HFFc6 (cell line): ENCODE measurements at places on chromosomes 11 and 22. TPM values are rescaled to one million over a fixed set of nuclear protein-coding genes. Genes with fewer than 3 reads are reported as not detected.

DNA sequence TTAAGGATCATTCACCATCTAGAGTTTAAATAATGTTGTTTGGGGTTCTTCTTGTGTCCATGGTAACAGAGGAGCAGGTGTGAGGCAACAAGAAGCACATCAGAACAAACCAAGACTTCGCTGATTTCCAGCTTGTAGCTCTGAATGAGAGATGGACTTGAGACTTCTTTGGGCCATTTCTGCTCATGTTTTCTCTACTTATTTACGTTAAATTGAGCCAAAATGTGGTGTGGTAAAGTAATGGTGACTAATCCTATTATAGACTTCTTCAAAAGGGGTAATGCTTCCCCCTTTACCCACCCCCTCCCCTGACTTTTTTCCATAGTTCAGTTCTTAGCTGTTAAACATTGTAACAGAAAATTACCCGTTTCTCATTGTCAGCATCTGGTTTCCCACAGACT is 65.2 kb downstream of the CSTPP1 start:
- no peak for DNase-seq

DNA sequence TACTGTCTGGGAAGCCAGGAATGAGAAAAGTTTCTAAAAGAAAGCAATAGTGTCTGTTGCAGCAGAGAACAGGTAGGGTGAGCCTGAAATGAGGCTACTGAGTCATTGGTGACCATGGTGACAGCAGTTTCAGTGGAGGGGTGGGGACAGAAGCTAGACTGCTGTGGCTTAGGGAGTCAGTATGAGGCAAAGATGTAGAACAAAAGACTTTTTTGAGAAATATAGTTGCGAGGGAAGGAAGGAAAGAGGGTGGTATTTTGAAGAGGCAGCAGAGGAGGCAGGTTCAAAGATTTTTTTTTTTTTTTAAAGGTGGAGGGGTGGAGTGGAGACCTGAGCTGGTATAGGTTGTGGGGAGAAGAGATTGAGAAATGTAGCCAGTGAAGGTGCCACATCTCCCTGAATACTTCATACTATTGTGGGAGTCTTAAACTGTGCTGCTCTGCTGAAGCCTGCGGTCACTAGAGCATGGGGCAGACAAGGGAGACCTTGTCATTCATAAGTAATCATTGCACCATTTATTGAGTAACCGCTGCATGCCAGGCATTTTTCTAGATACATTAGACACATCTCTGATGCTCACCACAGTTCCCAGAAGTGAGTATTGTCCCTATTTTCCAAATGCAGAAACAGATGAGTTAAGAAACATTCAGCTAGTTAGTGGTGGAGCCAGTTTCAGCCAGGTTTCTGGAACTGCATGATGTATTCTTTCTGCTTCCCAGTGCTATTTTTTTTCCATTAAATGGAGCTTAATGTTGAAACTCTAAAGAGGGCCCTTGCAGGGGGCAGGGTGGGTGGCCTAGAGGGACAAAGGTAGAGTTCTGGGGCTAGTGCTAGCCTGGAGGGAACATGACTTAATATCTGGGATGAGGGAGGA is 49.9 kb downstream of the STIM1 start:
- peak; percentile 51 for DNase-seq

- DNase-seq: no peak
Measured at GRCh38 chr11:128734103-128734831, 40.4 kb downstream of the FLI1 start.

- DNase-seq: no peak
Measured at GRCh38 chr11:1072821-1073231, 1.8 kb upstream of the MUC2 start.

DNA sequence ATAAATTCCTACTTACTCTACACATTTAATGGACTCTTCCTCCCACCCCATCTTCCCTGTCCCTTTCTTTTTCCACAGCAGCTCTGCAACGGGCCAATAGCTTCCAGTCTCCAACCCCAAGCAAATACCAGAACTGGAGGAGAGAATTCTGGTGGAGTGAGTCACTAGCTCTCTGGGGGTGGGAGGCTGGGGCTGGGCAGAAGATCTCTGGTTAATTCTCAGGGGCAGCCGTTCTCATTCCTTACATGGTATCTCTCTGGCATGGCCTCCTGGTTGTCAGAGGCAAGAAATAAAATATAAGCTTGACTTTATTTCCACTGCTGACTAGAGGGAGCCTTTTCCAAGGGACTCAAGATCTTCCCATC is 90.4 kb upstream of the PARVA start:
- peak; percentile 93 for DNase-seq

DNA sequence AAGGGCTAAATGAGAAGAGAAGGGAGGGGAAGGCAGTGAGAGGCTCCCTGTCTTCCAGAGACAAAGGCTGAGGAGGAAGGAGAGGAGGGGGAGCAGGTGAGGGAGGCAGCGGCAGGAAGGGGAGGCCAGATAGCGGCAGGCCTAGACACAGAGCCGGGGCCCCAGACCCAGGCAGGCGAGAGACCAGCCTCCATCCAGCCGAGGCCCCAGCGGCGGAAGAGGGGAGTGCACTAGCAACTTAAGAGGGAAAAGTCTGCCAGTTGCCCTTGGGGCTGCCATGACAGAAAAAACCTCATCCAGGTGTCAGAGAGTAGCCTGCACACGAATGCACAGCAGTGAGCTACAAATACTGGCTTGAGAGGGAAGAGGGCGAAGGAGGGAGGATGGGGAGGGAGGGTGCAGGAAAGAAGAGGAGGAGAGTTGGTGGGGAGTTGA is 46.7 kb downstream of the IGLL1 start:
- no peak for DNase-seq

- no peak for DNase-seq
Measured at GRCh38 chr11:33559567-33559966, 141.1 kb downstream of the C11orf91 start.

- DNase-seq: no peak
Measured at GRCh38 chr22:40484906-40485669, 114.7 kb downstream of the SGSM3 start.

GRCh38 chr11:93515441-93516025 is 27.7 kb downstream of the SMCO4 start:
- DNase-seq: no peak

Gene ISX
- total RNA-seq: not detected in 3 replicates

Gene GPR83
- not detected in 2 replicates for total RNA-seq

Gene LRRC56
- 0.46 to 0.80 TPM (median 0.55 TPM) in 3 replicates for total RNA-seq

Gene CARD16
- 6.4 to 10.1 TPM (median 7.8 TPM) in 3 replicates for total RNA-seq
